Activated CD4-positive, CD25-positive, alpha-beta regulatory T cell treated with anti-CD3 and anti-CD28 coated beads, Interleukin-2, amount 50 U/mL, for 16 hours (primary cell): ENCODE measurements at places on chromosomes 2 and 18.

DNA sequence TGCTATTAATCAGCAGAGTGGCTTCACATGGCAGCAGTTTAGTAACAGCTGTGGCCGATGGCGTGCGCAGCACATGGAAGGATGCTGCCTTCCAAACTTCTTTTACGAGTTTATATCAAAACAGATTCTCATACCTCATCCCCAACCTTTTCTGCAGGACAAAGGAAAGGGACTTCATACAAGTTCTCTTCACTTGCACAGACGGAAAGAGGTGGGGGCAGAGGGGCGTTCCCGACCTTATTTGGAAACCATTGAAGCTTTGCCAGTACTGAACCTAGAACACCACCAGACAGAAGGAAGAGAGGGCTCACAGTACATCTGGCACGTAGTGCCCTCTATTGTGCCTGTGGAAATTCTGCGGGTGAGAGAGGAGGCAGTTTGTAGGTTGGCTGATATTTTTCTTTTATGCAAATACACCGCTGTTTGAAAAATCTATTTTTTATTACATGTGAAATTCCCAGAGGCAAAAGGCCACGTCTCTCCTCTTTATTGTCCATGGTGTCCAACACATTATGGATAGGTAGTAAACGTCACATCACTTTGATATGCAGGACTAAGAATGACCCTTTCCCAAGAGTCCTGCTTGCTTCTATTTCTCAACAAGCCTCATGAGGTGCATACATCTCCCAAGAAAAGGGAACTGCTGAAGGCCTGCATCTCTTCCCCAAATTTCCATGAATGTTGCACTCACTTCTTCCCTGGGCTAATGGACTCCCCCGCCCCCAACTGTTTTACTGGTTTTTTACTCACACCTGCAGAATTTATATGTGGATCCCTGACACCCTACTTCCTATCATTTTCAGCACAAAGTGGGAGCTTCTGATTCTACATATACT lies 31.3 kb downstream of the COLEC12 start:
- no peak for DNase-seq

DNA sequence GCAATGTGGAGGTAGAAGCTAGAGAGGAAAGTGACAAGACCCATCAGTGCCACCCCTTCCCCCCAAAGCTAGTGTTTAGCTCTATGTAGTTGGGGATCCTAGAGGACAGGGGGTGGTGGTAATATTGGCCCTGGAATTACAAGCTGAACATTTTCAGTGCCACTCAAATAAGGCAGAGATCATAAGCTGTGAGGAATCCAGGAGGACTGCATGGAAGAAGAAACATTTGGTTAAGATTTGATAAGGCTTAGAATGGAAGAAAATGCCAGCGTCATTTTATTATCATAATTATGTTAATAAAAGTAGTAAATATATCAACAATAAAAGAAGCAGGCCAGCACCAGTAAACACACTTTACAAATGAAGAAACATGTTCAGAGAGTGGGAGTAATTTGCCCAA lies 33.7 kb downstream of the KCNK3 start:
- no peak for DNase-seq

DNA sequence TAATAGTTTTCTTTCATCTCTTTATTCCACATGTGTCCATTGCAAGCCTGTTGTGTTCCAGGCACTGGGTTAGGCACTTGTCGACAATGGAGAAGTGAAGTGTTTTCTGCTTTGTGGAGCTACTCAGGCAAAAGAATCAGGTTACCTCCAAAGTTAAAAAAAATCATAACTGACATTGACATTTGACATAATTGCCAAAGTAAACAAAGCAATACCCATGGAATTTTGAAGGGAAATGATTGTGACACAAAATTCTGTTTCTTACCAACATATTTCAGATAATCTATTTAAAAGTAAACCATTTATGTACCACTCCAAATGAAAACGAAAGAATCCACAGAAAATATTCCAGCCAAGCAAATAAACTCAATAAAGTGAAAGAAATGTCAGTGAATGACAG lies 6.4 kb upstream of the TGFA start:
- no peak for DNase-seq

DNA sequence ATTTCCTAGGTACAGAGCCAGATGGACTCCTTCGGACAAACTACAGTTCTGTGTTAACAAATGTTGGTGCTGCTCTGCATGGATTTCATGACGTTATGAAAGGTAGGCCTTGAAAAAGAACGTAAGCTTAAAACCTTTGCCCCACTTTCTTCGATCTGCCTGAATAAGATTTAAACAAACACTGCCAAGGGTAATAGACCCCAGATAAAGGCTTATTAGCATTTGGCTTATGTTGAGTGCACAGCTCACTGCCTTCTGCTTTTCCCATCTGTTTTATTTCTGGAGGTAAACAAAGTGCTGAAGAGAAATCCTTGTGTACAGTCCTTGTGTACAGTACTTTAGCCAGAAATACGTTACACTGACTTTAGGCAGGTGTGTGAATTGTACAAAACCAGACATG lies 50.0 kb upstream of the STON1 start:
- DNase-seq = no peak

DNA sequence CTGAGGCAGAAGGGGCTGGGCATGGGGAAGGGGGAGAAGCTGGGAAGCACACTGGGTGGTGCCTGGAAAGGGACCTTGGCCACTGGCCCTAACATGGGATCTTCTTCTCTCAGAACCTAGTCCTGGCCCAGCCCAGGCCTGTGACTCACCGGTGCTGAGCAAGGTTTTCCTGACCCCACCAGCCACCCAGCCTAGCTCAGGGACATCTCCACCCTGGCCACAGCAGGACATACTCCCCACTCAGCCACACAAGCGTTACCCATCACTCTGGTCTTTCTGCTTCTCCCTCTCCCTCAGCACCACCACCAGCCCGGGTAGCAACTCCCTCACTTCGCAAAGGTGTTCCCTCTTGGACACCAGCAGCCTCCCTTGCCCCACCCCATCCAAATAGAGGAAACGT lies 22.8 kb downstream of the TNS1 start:
- no peak for DNase-seq

DNA sequence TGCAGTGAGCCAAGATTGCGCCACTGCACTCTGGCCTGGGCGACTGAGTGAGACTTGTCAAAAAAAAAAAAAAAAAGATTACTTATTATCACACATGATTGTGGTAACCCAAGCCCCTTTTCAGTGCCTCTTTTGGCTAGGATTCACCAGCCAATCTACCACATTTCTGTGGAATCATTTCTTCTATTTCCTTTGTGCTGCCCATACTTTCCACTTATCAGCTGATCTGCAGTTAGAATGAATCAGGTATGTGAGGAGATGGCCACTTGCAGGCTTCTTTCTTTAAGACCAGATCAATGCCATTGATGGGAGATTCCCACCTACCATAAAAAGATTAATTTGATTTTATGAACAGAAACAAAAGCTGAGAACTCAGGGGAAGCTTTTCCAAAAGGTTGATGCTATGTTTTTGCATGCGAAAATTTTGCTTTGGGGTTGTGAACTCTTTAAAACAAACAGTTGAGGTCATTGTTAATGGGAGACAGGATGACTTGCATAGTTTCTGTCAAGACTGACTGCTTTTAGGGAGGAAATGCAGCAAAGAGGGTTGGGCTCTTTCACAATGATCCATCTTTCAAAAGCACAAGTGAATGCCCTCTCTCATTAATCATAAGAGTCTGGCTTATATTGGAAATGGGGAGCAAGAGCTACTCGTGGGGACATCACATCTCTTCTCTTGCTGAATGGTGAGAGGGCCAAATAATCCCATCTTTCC lies 66.9 kb upstream of the CYP26B1 start:
- DNase-seq = no peak

DNA sequence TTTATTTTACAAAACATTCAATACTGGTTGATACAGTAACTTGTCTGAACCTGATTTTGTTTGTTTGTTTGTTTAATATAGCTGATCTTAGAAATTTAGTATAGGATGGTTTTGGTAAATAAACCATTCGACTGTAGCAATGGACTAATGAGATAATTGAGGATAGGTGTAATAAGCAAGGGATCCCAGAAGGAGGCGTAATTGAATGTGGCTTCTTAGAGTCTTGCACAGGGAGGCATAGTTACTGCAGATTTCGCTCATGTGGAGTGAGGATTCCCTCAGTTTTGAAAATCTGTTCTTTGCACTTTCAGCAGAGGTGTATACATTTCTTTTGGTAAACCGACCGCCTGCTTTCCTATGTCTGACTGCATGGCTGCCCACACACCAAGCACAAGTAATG lies 709.6 kb downstream of the SOCS6 start:
- no peak for DNase-seq

GRCh38 chr18:832085-832681 lies 20.1 kb upstream of the YES1 start:
- DNase-seq = no peak

DNA sequence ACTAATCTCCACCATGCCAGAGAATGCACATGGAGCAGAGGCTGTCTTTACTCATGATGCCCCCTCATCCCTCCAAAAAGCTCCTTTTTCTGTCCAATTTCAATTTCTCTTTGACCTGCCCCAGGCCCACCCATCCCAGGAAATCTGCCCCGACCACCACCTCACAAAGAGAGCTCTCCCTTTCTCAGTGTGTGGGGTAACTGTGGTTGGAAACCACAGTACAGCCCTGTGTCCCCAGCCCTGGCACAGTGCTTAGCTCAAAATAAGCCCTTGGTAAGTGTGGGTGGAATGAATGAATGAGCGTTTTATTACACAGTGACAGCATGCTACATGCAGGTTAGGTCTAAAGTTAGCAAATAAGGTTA lies 43.7 kb upstream of the CAB39 start:
- DNase-seq = no peak

DNA sequence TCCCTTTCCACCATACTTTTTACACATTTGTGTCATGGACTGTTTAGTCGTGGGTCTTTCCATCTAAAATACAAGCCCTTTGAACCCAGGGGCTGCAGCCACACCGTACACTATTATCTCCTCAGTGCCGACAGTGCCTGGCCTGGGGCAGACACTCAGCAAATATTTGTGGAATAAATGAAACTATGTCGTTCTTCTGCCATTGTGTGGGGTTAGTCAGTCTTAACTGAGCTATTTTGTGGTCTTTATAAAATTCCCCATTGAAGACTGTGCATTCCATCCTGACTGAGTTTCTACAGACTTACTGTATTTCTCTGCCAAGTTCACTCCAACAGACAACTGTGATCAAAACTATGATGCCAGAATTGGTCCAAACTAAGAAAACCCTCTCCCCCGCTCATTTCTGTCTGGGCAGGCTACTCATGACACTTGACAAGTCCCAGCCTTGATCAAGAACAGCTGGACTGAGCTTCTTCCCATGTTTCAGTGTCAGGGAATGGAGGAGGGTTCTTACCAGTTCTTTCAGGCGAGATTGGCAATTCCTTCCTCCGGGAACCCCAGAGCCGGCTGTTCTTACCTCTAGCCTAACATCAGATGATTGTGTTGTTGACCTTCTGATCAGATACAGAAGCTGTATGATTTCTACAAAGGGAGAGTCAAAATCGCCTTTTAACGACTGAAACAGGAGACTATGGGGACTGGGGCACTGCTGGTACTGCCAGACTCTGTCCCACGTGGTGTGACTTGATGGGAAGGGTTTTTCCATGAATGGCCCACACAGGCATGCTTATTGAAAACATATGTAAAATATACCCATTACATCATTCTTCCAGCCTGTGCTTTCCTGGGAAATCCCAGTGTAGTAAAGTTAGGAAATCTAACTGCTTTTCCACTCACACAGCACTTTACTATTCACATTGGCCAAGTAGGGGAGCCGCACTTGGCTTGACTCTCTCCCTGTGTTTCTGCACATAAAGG lies 77.4 kb upstream of the NPAS2 start:
- no peak for DNase-seq

DNA sequence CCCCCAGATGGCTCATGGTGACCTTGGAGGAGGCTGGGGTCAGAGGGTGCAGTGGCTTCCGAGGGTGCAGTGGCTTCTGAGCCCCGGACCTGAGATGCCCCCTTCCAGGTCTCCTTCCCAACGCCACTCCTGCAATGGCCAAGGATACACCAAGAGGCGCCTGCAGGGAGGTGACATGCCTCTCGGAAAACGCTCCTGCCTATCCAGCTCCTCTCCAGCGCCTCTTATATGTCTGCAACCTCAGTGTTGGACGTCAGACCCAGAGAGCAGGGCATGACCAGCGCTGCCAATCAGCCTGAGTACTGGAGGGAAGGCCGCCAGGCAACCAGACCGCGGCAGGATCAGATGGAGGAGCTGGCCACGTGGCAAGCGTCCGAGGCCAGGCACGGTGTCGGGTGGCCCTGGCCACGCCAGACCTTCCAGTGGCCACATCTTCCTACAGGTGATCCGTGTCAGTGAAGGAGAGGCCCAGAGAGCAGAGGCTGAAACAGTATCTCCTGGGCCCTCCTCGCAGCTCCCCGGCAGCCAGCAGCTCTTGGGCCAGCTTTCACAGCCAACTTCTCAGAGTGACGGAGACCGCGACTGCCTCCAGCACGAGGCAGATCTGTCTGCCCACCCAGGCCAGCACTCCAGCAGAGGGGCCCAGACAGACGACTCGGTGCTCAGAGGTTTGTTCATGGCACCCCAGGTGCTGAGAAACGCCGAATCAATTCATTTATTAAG lies 199.5 kb upstream of the SALL3 start:
- no peak for DNase-seq

DNA sequence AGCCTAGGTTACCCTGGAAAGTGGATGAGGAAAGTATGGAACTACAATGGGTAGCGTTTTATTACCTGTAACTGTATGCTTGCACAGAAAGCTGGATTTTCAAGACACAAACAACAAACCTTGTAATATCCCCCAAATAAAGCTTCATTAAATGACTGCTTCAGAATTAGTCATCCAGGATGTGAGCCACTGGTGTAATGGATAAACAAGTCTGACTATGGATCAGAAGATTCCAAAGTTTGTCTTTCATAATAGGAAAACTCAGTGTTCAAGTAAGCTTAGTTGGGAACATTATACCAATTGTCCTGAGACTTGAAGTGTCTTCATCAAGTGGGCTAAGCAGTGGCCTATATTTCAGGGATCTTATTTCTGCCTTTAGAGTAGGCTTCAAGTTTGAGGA lies 518.8 kb downstream of the LRP1B start:
- no peak for DNase-seq

DNA sequence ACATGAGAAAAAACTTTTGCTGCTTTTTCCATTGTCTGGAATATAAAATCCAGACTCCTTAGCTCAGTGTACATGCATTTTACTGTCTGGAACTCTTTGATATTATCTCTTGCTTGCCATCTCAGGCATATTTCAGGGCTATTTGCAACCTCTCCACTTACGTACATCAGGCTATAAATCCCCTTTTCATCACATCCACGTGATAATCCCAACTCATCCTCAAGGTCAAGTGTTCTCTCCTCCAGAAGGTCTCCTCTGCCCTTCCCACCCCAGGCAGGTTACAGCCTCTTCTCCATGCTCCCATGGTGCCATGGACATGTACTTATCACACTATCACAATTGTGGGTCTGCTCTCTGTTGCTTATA lies 202.5 kb upstream of the RBMS1 start:
- no peak for DNase-seq

GRCh38 chr2:191385416-191386160 lies 140.4 kb downstream of the MYO1B start:
- no peak for DNase-seq
